ENCODE measurements at places on chromosomes 4 and X.

- H3K27ac ChIP-seq, result no peak overlapping the region
- no peaks in the 10 kb centered on the region for H3K36me3 ChIP-seq
- H3K27me3 ChIP-seq, result no peaks in the 10 kb centered on the region
- no peak for DNase-seq
- no peaks in the 10 kb centered on the region for H3K4me1 ChIP-seq
Observed at GRCh38 chr4:91222014-91222413, 1081.8 kb upstream of the GRID2 start.

GRCh38 chrX:8815460-8816065 lies 14.4 kb upstream of the FAM9A start:
- H3K27ac ChIP-seq, result no peak overlapping the region
- no peaks in the 10 kb centered on the region for H3K4me1 ChIP-seq
- no peaks in the 10 kb centered on the region for H3K27me3 ChIP-seq
- H3K36me3 ChIP-seq, result no peaks in the 10 kb centered on the region
- DNase-seq, result peak; percentile 53

DNA sequence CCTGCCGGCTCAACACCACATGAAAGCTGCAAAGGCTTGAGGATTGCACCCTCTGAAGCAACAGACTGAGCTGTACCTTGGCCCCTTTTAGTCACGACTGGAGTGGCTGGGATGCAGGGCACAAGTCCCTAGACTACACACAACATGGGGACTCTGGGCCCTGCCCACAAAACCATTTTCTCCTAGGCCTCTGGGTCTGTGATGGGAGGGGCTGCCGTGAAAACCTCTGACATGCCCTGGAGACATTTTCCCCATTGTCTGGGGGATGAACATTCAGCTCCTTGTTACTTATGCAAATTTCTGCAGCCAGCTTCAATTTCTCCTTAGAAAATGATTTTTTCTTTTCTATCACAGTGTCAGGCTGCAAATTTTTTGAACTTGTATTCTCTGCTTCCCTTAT lies 123.5 kb upstream of the SMARCAD1 start:
- no peaks in the 10 kb centered on the region for H3K27me3 ChIP-seq
- H3K27ac ChIP-seq, result no peak overlapping the region
- H3K4me1 ChIP-seq, result no peaks in the 10 kb centered on the region
- no peak for DNase-seq

DNA sequence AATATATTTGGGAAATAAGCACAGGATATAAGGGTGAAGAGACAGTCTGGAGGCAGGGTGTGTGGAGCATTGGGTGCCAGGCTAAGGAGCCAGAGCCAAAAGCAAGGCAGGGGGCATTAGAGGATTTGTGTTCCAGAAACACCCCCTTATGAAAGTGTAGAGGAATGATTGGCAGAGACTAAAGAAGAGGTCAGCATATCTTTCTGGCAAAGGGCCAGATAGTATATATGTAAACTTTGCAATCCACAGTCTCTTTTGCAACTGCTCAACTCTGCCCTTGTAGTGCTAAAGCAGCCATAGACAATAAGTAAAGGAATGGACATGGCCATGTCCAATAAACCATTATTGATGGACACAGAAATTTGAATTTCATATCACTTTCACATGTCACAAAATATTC lies 3.6 kb upstream of the SLC9A6 start:
- no peaks in the 10 kb centered on the region for H3K27me3 ChIP-seq
- H3K36me3 ChIP-seq, result no peaks in the 10 kb centered on the region
- H3K27ac ChIP-seq, result no peak overlapping the region
- no peaks in the 10 kb centered on the region for H3K4me1 ChIP-seq

- no peak overlapping the region for H3K4me3 ChIP-seq
- no peaks in the 10 kb centered on the region for H3K27me3 ChIP-seq
- no peaks in the 10 kb centered on the region for H3K4me1 ChIP-seq
Observed at GRCh38 chrX:101986586-101986985, 54.8 kb upstream of the ZMAT1 start.

- H3K4me3 ChIP-seq, result no peak overlapping the region
- no peak for DNase-seq
- H3K27me3 ChIP-seq, result no peaks in the 10 kb centered on the region
- no peaks in the 10 kb centered on the region for H3K4me1 ChIP-seq
- no peaks in the 10 kb centered on the region for H3K36me3 ChIP-seq
- H3K27ac ChIP-seq, result no peak overlapping the region
Observed at GRCh38 chr4:142386449-142386848, 459.7 kb downstream of the INPP4B start.

DNA sequence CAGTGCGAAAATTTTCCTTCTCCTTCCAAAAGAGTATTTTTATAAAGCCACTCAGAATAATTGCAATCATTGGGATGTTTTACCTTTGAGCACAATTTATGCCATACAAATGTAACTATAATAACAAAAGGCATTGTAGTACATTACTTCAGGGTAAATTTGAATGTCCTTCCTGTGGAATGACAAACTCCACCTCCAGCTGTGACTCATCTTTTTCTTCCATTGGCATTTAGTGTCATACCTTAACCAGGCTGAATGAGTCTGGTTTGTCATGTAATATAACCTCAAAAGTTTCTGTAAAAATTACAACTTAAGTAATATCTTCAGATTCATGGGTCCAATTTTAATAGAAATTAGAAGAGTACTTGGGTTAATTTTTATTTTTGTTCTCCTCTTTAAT lies 93.3 kb downstream of the TMEM47 start:
- no peaks in the 10 kb centered on the region for H3K27me3 ChIP-seq
- no peak overlapping the region for H3K27ac ChIP-seq
- H3K4me1 ChIP-seq, result no peaks in the 10 kb centered on the region
- no peaks in the 10 kb centered on the region for H3K36me3 ChIP-seq

- H3K4me1 ChIP-seq, result no peaks in the 10 kb centered on the region
- DNase-seq, result peak; percentile 82
- H3K27ac ChIP-seq, result no peak overlapping the region
- peaks cover 5% of the 10 kb centered on the region for H3K36me3 ChIP-seq
- peaks cover 35% of the 10 kb centered on the region for H3K27me3 ChIP-seq
Observed at GRCh38 chr4:25031077-25031621, 403 bp upstream of the LGI2 start.

GRCh38 chr4:36348403-36348938 lies 67.1 kb downstream of the DTHD1 start:
- H3K27ac ChIP-seq, result no peak overlapping the region
- no peaks in the 10 kb centered on the region for H3K27me3 ChIP-seq
- H3K4me1 ChIP-seq, result no peaks in the 10 kb centered on the region
- DNase-seq, result no peak
- no peaks in the 10 kb centered on the region for H3K36me3 ChIP-seq

DNA sequence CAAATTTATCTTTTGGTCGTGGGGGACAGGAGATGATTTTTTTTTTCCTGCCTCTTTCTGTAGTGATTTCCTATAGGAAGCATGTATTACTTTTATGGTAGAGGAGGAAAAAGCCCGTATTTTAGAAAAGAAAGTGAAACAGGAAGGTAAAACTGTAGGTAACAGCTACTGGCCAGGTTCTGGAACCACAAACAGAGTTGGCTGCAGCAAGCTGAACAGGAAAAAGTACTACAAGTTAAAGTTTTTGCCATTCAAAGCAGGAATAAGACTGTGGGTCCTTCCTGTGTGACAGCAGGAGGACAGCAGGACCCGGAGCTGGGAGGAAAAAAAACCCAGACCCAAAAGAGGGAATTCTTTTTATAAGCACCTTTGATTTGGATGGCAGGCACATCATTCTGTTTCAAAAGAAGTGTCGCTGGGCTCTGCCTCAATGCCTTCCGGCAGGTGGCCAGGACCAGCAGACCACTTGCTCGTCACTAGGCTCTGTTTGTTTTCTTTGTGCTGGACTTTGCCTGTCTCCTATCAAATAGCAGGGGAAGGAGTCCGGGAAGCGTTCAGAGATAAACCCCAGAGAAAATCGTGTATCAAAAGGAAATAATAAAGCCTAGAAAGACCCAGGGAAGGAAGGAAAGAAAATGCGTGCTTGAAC lies 277.9 kb downstream of the ADGRA3 start:
- peaks cover 5% of the 10 kb centered on the region for H3K27me3 ChIP-seq
- H3K36me3 ChIP-seq, result no peaks in the 10 kb centered on the region
- H3K27ac ChIP-seq, result peak overlapping the region; percentile 29
- H3K4me3 ChIP-seq, result no peak overlapping the region
- no peak for DNase-seq

GRCh38 chrX:106935175-106935574 lies 15.0 kb downstream of the CLDN2 start:
- no peaks in the 10 kb centered on the region for H3K36me3 ChIP-seq
- peaks cover 8% of the 10 kb centered on the region for H3K4me1 ChIP-seq
- H3K27ac ChIP-seq, result no peak overlapping the region
- H3K4me3 ChIP-seq, result no peak overlapping the region

- no peak overlapping the region for H3K27ac ChIP-seq
- H3K27me3 ChIP-seq, result no peaks in the 10 kb centered on the region
- no peak for DNase-seq
- no peak overlapping the region for H3K4me3 ChIP-seq
- H3K4me1 ChIP-seq, result no peaks in the 10 kb centered on the region
Observed at GRCh38 chrX:38346150-38346549, 6.3 kb upstream of the OTC start.

- H3K36me3 ChIP-seq, result no peaks in the 10 kb centered on the region
- no peak for DNase-seq
- H3K27ac ChIP-seq, result no peak overlapping the region
- H3K4me1 ChIP-seq, result no peaks in the 10 kb centered on the region
Observed at GRCh38 chrX:18426004-18426320, 554 bp downstream of the CDKL5 start.

Data from endodermal cell (in vitro differentiated cells).